Naive B cell (primary cell): ENCODE measurements at places on chromosomes 6 and 20. TPM values are rescaled to one million over a fixed set of nuclear protein-coding genes. Genes with fewer than 3 reads are reported as not detected.

The SLC22A23 gene
- 0.55 TPM for polyA plus RNA-seq

The AIF1 gene
- 2.3 TPM for polyA plus RNA-seq

The BCAS1 gene
- 0.23 TPM for polyA plus RNA-seq

The C2 gene
- not detected for polyA plus RNA-seq

The RAMACL gene
- polyA plus RNA-seq: not detected

The CST4 gene
- not detected for polyA plus RNA-seq

The IMPG1 gene
- polyA plus RNA-seq: not detected

The MEP1A gene
- polyA plus RNA-seq: not detected

The VNN1 gene
- polyA plus RNA-seq: 0.10 TPM

The TINAG gene
- not detected for polyA plus RNA-seq

The BIRC7 gene
- polyA plus RNA-seq: not detected

The ZNF334 gene
- not detected for polyA plus RNA-seq
